Renal pelvis (tissue), 12 donors: ENCODE measurements at places on chromosomes 2 and 18. TPM values are rescaled to one million over a fixed set of nuclear protein-coding genes. Genes with fewer than 3 reads are reported as not detected.

DNA sequence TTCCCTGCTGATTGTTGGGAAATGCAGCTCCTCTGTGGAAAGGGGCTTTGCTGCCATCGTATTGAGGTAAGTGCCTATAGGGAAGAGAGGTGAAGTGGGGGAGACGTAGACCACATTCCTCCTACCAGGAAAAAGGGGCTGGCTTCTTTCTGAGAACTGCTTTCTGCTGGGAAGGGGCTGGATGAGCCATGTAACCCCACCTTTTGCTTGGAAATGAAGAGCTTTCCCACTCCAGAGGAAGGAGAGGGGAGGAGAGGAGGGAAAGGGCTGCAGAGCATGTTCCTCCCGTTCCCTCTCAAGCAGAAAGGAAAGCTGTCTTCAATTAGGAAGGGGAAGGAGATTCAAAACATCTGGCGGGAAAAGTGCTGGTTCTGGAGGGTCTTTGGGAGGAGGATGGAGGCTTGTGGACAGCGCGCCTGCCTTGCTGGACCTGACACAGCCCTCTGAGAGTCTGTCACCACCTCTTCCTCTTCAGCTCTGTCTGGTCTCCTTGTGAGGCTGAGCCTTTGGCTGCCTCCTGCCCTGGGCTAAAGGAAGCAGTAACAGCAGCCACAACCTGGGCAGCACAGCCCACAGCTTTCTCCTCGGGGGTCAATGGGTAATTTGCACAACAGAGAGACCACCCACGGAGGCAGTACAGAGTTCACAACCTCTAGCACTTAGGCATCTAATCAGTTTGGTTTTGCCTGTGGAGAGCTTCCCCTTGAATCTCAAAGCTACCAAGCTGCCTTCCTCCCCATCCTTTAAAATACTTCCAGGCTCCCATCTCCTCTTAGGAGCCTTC, 410.0 kb upstream of the TNP1 start:
- no peak for DNase-seq

DNA sequence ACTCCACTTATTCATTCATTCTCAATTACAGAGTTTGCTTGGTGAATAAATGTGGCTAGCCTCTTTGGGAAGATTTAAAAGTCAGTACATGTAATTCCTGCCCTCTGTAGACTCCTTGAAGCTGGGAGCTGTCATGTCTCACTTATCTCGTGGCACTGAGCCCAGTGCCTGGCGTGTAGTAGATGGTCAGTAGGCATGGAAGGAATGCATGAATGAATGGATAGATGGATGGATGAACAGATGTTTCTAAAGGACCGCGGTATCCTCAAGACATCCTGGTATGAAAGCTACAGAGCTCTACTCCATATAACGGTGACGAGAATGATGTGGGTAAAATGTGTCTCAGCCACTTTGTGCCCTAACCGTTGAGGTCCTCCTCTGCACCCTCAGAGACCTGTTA, 83.0 kb downstream of the MARCO start:
- DNase-seq = no peak

GRCh38 chr18:62771494-62772270, 56.3 kb downstream of the PHLPP1 start:
- no peak for DNase-seq

The ALPI gene
- polyA plus RNA-seq = 0.10 TPM

- no peak for DNase-seq
Observed at GRCh38 chr2:9627310-9627709, 3.5 kb downstream of the YWHAQ start.

DNA sequence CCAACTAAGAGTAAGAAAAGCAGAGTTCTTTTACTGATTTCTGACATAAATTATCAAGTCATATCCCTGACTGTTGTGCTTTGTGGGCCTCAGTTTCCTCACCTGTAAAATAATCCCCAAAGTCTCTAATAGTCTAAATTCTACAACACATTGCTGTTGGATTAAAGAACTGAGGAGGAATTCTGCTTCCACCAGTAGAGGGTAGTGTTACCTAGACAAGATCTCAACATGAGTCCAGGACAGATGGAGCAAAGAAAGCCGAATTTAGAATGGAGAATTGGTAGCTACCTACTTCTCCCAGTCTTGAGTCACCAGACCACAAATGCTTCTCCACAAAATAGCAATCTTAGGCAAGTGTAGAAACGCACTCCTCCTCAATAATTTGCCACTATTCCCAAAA, 462.5 kb upstream of the FSHR start:
- DNase-seq = peak; percentile 11

The CDH20 gene
- 3.9 TPM for polyA plus RNA-seq

DNA sequence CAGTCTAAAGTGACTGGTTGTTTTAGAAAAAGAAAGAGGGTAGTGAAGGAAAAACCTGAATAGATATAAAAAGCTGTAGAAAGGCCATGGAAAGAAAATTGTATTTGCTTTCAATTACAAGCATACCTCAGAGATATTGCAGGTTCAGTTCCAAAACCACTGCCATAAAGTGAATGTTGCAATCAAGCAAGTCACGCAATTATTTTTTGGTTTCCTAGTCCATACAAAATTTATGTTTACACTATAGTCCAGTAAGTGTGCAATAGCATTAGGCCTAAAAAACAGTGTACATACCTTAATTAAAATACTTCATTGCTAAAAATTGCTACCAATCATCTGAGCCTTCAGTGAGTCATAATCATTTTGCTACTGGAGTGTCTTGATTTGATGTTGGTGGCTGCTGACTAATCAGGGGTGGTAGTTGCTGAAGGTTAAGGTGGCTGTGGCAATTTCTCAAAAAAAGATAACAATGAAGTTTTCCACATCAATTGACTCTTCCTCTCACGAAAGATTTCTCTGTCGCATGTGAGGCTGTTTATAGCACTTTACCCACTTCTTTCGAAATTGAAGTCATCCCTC, 2003.8 kb upstream of the PIK3C3 start:
- DNase-seq = no peak

The CAPN14 gene
- 0.13 TPM for polyA plus RNA-seq

The EPB41L5 gene
- 108 TPM for polyA plus RNA-seq

- DNase-seq = peak; percentile 44
Observed at GRCh38 chr2:15768615-15769014, 171.7 kb upstream of the MYCN start.

DNA sequence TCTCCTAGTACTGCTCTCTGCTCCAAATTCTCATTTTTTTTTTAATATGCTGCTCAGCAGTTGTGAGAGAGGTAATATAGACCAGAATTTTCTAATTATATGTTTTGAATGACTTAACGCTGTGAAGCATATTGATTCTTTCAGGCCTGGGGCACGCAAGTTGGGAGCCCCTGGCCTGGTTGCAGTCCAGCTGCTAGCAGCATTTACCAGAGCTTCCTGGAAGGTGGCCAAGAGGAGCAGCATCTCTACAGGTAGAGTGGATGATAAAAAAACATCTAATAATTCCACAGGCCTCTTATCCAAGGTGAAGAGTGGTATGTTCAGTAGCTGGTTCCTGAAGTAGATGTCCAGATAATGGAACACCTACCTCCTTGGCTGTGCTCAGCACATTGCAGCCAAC, 7.3 kb upstream of the UGP2 start:
- no peak for DNase-seq
